Aorta (tissue), 5 donors: ENCODE measurements at places on chromosomes 12 and 14. TPM values are rescaled to one million over a fixed set of nuclear protein-coding genes. Genes with fewer than 3 reads are reported as not detected.

B3GNT4 gene
- not detected for total RNA-seq

PLA2G1B gene
- 0.91 TPM for total RNA-seq

ADCY4 gene
- total RNA-seq, result 111 TPM

GIT2 gene
- total RNA-seq, result 54.3 TPM

P2RX2 gene
- total RNA-seq, result 0.27 TPM

AMIGO2 gene
- total RNA-seq, result 72.1 TPM

ADAM21 gene
- total RNA-seq, result 0.24 TPM

IL31 gene
- total RNA-seq, result not detected

DNA sequence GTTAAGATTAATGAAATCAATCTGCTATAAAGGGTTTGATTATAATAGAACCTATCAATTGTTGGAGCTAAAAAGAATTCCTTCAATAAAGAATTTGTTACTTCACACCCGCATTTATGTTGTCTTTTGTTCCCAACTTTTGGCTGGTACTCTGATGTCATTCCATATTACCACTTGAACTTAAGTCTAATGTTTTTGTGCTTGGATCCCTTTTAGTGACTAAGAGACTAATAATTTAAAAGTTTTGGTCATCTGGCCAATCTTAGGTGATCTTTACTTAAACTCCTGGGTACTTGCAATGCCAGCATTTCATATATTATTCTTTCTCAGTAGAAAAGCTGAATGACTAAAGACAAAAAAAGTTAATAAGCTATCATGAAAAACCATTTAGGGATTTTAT, 113.0 kb downstream of the TMEM30B start:
- H3K27ac ChIP-seq, result no peak overlapping the region
- no peak for DNase-seq
- no peaks in the 10 kb centered on the region for H3K27me3 ChIP-seq
- no peak overlapping the region for H3K4me3 ChIP-seq

DNA sequence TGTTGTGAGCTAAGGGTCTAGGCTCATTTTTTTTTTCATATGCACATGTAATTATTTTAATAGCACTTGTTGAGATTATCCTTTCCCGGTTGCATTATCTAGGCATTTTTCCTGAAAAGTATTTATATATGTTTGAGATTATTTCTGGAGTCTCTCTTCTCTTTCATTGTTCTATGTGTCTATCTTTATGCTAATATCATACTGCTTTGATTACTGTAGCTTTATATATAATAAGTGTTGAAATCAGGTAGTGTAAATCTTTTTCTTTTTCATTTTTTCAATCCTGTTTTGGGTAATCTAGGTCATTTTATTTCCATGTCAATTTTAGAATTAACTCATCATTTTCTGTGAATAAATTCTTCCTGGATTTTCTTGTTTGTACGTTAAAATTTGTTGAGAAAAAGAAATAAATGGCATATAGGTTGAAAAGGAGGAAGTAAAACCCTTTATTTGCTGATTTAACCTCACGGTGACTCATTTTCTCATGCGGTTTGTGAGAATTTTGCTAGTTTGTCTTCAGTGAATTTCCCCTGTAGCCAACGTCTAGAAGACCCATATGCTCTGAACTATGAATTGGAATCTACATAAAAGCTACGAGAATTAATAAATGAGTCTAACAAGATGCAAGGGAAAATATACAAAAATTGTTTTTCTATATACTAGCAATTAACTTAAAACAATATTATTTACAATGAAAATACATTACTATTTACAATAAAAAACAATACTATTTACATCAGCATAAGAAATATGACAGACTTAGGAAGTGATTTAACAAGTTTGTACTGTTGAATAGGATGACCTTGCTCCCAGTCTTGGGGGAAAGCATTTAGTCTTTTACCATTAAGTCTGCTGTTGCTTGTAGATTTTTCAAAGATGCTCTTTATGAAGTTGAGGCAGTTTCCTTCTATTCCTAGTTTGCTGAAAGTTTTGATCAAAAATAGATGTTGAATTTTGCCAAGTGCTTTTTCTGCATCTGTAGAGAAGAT, 105.0 kb downstream of the SNAPC1 start:
- no peaks in the 10 kb centered on the region for H3K36me3 ChIP-seq
- no peak overlapping the region for H3K27ac ChIP-seq
- no peaks in the 10 kb centered on the region for H3K27me3 ChIP-seq
- H3K4me3 ChIP-seq, result no peak overlapping the region
- DNase-seq, result no peak

DNA sequence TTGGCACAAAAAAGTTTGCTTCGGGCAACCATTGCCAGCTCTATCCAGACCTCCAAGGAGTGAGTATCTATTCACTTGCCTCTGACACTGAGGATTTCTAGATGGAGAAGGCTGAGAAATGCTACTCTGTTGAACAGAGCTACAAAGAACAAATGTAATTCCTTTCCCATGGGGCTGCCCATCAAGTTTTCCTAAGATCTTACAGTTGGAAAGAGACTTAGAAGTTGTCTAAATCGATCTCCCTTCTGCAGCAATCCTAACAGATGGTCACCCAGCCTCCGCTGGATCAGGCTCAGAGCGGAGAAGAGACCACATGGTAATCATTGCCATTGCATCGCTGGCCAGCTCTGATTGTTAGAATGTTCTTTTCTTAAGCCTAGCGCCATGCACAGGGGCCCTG, 110.1 kb upstream of the BCL2L14 start:
- DNase-seq, result no peak
- no peak overlapping the region for H3K4me3 ChIP-seq
- H3K27me3 ChIP-seq, result no peaks in the 10 kb centered on the region
- no peak overlapping the region for H3K27ac ChIP-seq

GRCh38 chr14:102071283-102071998, 15.4 kb downstream of the HSP90AA1 start:
- H3K27me3 ChIP-seq, result no peaks in the 10 kb centered on the region
- DNase-seq, result no peak
- H3K36me3 ChIP-seq, result no peaks in the 10 kb centered on the region

GRCh38 chr12:75260316-75260715, 50.7 kb upstream of the KCNC2 start:
- no peak overlapping the region for H3K4me3 ChIP-seq
- no peaks in the 10 kb centered on the region for H3K36me3 ChIP-seq
- H3K27me3 ChIP-seq, result no peaks in the 10 kb centered on the region
- H3K4me1 ChIP-seq, result no peaks in the 10 kb centered on the region

- no peak overlapping the region for H3K4me3 ChIP-seq
- no peaks in the 10 kb centered on the region for H3K27me3 ChIP-seq
- H3K4me1 ChIP-seq, result no peaks in the 10 kb centered on the region
- no peaks in the 10 kb centered on the region for H3K36me3 ChIP-seq
- no peak overlapping the region for H3K27ac ChIP-seq
Measured at GRCh38 chr14:56543436-56543835, 36.2 kb upstream of the TMEM260 start.

GRCh38 chr14:103808403-103809001, 38.9 kb downstream of the PPP1R13B start:
- H3K27ac ChIP-seq, result no peak overlapping the region
- no peaks in the 10 kb centered on the region for H3K36me3 ChIP-seq
- peak; percentile 88 for DNase-seq
- H3K4me1 ChIP-seq, result no peaks in the 10 kb centered on the region
- H3K27me3 ChIP-seq, result no peaks in the 10 kb centered on the region

GRCh38 chr14:74085047-74085637, 386 bp downstream of the LIN52 start:
- H3K4me3 ChIP-seq, result peak overlapping the region; percentile 49
- no peak overlapping the region for H3K27ac ChIP-seq
- no peak for DNase-seq
- H3K27me3 ChIP-seq, result no peaks in the 10 kb centered on the region
- H3K36me3 ChIP-seq, result no peaks in the 10 kb centered on the region

GRCh38 chr14:102957222-102957621, 34.8 kb downstream of the AMN start:
- no peaks in the 10 kb centered on the region for H3K4me1 ChIP-seq
- peak; percentile 6 for DNase-seq
- no peaks in the 10 kb centered on the region for H3K27me3 ChIP-seq

- no peak overlapping the region for H3K4me3 ChIP-seq
- no peaks in the 10 kb centered on the region for H3K4me1 ChIP-seq
- H3K36me3 ChIP-seq, result no peaks in the 10 kb centered on the region
- no peaks in the 10 kb centered on the region for H3K27me3 ChIP-seq
Measured at GRCh38 chr12:116797885-116798284, 59.8 kb downstream of the RNFT2 start.

DNA sequence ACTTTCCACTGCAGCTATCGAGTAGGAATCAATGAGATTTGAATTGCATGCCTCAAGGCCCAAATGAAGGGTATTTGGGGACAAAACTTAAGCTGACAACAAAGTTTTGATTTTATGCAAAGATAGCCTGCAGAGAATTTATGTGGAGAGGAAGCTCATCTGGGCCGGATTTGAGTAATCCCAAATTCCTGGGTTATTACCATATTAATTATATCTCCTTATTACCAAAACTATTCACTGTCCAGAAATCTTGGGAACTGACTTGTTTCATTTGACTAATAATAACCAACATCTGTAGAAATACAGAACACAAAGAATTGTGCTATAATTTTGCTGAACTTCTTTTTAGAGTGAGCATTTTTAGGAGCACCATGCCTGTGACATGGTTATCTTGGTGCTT, 70.4 kb downstream of the KITLG start:
- no peak overlapping the region for H3K27ac ChIP-seq
- no peaks in the 10 kb centered on the region for H3K27me3 ChIP-seq
- DNase-seq, result no peak
- no peaks in the 10 kb centered on the region for H3K4me1 ChIP-seq
- no peak overlapping the region for H3K4me3 ChIP-seq

DNA sequence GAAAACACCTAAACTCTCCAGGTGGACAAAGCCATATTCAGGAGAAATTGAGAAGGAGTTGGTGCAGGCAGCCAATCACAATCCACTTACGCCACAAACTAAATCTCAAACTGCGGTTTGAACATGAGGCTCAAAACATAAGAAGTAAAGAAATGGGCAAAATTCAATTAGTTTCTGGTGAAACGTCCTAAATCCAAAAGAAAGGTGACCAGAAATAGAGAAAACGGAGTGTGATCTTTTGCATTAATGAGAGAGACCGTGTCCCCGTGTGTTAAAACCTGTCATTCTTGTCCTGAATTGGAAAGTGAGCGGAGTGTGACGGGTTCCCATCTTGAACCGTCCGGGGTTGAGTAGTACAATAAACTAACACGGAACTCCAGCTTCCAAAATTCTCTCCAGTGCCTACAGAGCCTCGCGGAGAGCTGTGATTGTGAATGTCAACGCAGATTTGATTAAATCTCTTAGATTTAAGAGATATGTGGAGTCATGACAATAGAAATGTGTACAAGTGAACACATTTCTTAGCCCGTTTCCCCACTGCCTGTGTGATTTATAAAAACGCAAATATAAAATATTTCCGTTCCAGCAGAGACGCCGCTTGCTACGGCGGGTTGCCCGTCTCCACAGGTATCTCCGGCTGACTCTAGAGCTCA, 595 bp upstream of the METAP2 start:
- H3K27me3 ChIP-seq, result no peaks in the 10 kb centered on the region
- H3K27ac ChIP-seq, result peak overlapping the region; percentile 37
- no peaks in the 10 kb centered on the region for H3K4me1 ChIP-seq
- H3K36me3 ChIP-seq, result no peaks in the 10 kb centered on the region
- H3K4me3 ChIP-seq, result peak overlapping the region; percentile 74

- H3K36me3 ChIP-seq, result peaks cover 4% of the 10 kb centered on the region
- H3K4me1 ChIP-seq, result no peaks in the 10 kb centered on the region
- H3K4me3 ChIP-seq, result no peak overlapping the region
- H3K27me3 ChIP-seq, result no peaks in the 10 kb centered on the region
Measured at GRCh38 chr12:2580821-2581220, 213.9 kb upstream of the FKBP4 start.

DNA sequence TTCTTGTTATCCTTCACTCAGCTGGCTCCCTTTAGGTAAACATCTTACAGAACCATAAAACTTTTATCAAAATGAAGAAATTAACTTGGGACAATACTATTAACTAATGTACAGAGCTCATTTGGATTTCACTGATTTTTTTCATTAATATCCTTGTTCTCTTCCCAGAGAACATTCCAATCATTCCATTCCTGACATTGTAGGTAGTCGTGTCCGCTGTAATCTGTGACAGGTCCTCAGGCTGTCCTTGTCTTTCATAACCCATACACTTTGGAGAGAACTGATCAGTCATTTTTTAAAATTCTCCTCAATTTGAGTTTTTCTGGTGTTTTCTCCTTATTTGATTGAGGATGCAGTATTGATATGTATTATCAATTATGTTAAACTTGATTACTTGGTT, 916.8 kb downstream of the GALC start:
- H3K27ac ChIP-seq, result no peak overlapping the region
- H3K4me3 ChIP-seq, result no peak overlapping the region
- no peak for DNase-seq
- no peaks in the 10 kb centered on the region for H3K36me3 ChIP-seq
- no peaks in the 10 kb centered on the region for H3K4me1 ChIP-seq

GRCh38 chr14:96626916-96627315, 124.7 kb downstream of the PAPOLA start:
- H3K27me3 ChIP-seq, result no peaks in the 10 kb centered on the region
- peak; percentile 28 for DNase-seq
- H3K36me3 ChIP-seq, result no peaks in the 10 kb centered on the region
- H3K27ac ChIP-seq, result no peak overlapping the region
- H3K4me3 ChIP-seq, result no peak overlapping the region

DNA sequence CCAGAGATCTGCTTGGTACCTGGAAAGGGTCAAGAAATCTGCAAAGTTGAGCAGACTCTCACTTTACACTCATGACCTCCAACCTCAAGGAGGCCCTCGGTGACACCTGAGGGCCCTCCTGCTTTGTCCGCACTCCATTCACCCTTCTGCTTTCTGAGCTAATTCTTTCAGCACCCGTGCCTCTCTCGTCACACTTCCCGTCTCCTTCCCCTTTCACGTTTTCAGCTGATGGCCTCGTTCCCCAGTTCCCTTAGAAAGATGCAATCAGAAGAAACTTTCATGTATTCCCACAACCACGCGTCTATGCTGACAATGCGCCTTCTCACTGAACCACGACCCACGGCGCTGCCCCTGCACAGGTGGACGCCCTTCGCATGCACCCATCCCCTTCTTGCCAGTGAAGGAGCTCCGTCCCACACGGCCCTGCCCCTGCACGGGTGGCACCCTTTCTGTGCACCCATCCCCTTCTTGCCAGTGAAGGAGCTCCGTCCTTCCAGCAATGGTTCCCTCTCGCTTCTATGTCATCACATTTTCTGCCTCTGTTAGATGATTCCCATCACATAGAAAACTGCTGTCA, 340.1 kb upstream of the FKBP4 start:
- peaks cover 3% of the 10 kb centered on the region for H3K36me3 ChIP-seq
- H3K27me3 ChIP-seq, result no peaks in the 10 kb centered on the region
- no peak overlapping the region for H3K27ac ChIP-seq
- no peaks in the 10 kb centered on the region for H3K4me1 ChIP-seq
- H3K4me3 ChIP-seq, result no peak overlapping the region
- no peak for DNase-seq

GRCh38 chr12:75951399-75952278, 79.9 kb downstream of the PHLDA1 start:
- no peaks in the 10 kb centered on the region for H3K27me3 ChIP-seq
- no peak overlapping the region for H3K27ac ChIP-seq
